ENCODE measurements at places on chromosomes 3 and 15. TPM values are rescaled to one million over a fixed set of nuclear protein-coding genes. Genes with fewer than 3 reads are reported as not detected.

DNA sequence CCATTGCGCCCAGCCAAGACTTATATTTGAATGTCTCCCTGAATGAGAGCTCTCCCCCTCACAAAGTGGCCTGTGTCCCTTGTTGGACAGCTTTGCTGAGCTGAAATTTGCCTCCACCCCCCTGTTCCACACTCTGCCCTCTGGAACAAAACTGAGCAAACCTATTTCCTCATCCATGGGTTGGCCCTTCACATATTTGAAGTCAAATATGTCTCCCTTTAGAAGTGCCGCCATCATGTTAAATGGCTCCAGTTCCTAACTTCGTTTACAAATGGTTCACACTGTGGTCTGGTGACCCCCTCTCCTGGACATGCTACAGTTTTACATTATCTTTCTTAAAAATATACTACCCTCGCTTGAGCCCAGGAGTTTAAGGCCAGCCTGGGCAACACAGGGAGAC is 4.6 kb downstream of the PLIN1 start:
- no peak for DNase-seq

DNA sequence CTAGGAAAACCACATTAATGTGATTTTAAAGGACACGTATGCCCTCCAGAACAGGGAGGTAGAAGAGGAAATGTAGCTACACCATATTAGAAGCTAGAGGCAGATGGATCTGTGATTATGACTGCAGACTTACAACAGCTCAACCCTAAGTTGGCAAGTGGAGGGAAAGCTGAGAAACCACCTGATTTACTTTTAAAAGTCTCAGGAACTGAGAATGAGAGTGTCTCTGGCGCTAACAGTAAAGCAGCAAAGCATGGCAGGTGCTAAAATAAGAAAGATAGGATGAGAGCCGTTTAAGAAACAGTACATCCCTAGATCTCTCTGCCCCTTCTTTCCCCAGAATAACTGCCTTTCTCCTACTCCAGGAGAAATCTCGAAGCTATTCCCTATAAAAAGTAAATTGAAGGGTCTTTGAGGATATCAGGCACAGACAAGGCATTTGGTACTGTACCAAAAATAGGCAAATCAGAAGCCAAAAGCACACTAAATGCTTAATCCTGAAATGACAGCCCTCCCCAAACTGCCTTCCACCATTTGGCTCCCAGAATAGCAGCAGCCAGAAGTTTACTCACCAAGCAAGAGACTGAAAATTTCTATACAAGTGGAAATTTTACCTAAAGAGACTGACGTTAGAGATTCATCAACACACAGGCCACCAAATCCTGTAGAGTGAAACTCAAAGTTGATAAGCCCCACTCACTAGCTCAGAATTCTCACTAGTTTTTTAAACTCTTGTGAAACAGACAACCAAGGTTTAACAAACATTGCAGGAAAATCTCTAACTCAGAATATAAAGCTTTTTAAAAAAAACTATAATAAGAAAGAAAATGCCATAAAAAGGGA is 34.3 kb upstream of the PARP14 start:
- DNase-seq = no peak

GRCh38 chr3:29741231-29741630 is 460.4 kb downstream of the RBMS3 start:
- no peak for DNase-seq

DNA sequence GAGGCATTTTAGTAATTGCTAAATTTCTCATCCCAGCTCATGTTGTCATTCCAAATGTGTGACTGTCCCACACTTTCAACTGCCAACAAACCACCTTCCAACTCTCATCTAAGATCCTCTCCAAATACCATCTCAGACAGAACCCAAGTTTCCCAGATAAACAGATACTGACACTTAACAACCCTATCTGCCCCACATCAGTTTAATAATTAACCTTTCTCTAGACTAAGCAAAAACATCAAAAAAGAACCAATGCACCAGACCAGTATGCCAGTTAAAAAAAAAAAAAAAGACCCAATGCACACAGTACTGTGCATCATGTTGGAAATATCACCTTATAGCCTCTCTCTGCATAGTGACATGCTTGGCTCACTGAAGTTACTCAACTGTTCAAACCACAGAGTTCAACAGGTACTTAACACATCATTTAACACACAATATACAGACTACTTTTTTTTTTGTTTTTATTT is 5.5 kb downstream of the SFMBT1 start:
- no peak for DNase-seq

DNA sequence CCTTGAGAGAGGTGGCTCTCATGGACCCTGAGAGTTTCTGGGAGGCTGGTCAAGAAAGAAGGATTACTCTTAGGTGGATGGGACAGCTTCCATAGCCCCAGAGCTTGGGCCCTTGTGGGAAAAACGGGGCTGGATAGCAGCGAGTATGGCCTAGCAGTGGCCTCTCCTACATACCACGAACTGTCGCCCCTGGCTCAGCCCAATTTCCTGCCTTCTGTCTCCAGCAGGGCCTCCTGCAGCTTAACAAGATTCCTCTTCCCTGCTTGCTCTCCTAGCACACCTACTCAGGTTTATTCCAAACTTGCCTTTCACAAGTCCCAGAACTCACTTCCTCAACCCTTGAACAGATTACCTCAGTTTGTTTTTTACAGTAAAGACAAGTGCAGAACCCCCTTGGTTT is 139.7 kb upstream of the TPM1 start:
- no peak for DNase-seq

SIDT1 gene
- 2.1 TPM for total RNA-seq

GP5 gene
- total RNA-seq = 0.09 TPM

CHCHD6 gene
- total RNA-seq = 10.1 TPM

EIF4G1 gene
- 325 TPM for total RNA-seq
